ENCODE measurements at places on chromosomes 7 and 10.

DNA sequence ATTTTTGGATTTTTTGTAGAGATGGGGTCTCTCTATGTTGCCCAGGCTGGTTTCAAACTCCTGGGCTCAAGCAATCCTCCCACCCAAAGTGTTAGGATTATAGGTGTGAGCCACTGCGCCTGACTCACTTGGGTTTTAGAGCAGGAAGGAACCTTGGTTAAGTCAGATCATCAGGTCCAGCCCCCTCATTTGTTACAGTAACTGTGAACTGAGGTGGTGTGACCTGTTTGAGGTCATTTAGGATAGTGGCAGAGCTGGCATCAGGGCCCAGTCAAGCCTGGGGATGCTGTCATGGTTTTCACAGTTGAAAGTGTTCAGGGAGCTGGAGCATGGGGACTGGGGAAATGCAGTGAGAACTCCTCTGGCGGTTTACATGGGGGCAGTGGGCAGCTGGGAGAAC is 159.6 kb downstream of the TAX1BP1 start:
- DNase-seq, result peak; percentile 50

DNA sequence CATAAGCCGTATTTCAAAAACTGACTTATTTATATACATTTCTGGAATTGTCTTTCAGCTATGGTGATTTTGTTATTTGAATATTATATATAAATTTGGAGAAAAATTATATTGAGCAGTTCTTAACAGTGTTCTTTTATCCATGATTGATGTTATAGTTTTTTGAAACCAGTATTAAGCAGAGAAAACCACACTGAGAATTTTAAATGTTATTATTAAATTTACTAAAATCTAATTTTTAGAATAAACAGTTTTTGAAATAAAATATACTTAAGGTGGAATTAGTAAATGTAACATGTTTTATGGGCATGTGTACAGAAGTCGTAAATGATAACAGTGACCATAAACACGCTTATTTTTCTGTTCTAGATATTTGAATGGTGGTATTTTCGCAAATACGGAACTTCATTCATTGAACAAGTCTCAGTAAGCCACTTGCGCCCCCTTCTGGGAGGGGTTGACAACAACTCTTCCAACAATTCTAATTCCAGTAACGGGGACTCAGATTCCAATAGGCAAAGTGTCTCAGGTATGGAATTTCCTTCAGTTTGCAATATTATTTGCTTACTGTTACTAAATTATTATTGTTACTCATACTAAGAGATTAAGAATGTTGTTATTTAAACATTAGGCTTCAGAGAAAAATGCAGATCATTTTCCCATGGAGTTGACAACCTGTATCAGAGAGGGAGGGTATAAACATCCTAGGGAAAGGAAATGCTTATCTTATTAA is 166.1 kb downstream of the ST7 start:
- DNase-seq, result peak; percentile 84

DNA sequence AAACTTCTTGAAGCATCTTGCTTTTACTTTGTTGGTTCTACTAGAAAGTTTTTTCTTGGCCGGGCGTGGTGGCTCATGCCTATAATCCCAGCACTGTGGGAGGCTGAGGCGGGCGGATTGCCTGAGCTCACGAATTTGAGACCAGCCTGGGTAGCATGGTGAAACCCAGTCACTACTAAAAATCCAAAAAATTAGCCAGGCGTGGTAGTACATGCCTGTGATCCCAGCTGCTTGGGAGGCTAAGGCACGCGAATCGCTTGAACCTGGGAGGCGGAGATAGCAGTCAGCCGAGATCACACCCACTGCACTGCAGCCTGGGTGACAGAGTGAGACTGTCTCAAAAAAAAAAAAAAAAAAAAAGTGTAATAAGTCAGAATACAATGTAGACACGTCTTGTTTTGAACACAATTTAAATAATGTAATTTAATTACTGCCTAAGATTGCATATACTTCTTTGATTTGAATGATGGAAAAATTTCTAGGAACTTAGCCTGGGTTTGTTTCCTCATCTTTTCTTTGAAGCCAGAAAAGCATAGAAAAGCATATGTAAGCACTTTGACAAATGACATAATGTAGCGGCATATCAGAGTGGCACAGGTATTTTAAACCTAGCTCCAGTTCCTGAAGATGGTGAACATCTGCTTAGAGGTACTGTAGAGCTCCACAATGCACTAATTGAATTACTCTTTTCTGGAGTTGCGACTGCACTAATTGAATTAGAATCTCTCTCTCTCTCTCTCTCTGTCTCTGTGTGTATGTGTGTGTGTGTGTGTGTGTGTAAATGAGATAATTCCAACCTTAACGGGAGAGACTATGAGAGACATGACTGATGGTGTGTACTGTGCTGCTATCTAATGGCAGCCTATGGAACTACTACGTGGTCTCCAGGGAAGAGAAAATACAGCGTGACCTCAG is 87.8 kb downstream of the BTRC start:
- DNase-seq, result peak; percentile 12

GRCh38 chr10:131852823-131853609 is 47.8 kb upstream of the PPP2R2D start:
- DNase-seq, result no peak

DNA sequence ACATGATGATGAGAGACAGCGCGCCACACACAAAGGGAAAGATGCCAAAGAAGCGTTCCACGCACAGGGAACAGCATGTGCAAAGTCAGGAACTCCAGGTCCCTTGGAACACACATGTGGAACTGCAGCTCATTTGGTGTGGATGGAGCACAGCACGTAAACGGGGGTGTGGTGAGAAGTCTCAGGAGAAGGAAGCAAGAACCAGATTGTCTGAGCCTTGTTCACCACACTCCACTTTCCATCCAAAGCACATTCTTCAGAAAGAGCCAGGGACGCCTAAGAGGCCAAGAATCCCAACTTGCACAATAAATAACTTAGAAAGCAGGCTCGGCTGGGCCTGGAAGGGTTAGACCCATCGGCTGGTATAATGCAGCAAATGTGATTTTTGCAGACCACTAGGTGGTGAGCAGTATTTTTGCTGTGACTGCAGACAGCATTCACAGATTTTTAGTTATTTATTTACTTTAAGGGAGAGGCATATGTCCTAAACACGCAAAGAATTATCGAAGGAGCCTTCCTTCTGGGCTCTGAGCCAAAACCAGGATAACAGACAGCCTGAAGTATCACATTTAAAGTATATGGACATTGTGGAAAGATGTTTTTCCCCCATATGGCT is 27.9 kb upstream of the ASCC1 start:
- DNase-seq, result no peak

- DNase-seq, result no peak
These were observed 572.4 kb downstream of the PHTF2 start for GRCh38 chr7:78370936-78371335.

DNA sequence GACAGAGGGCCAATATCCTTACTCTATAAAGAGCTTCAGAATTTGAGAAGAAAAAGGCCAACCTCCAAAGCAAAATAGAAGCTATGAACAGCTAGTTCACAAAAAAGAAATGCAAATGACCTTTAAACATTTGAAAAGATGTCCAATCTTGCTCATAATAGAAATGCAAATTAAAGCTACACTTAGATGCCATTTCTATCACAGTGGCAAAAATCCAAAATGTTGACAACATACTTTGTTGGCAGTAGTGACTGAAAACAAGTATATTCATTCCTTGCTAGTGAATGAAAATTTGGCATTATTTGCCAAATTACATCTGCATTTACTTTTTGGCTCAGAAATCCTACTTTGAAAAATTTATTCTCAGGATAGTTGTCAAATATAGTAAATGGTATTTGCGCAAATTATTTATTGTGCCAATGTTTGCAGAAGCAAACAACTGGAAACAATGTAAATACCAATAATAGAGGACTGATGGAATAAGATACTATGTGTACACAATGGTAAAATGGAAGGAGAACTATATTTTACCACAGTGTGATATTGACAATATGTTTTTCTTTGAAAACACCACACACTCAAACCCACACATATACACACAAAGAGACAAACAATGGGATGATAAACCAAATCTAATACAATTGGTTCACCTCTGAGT is 9.4 kb downstream of the TMEM106B start:
- no peak for DNase-seq

DNA sequence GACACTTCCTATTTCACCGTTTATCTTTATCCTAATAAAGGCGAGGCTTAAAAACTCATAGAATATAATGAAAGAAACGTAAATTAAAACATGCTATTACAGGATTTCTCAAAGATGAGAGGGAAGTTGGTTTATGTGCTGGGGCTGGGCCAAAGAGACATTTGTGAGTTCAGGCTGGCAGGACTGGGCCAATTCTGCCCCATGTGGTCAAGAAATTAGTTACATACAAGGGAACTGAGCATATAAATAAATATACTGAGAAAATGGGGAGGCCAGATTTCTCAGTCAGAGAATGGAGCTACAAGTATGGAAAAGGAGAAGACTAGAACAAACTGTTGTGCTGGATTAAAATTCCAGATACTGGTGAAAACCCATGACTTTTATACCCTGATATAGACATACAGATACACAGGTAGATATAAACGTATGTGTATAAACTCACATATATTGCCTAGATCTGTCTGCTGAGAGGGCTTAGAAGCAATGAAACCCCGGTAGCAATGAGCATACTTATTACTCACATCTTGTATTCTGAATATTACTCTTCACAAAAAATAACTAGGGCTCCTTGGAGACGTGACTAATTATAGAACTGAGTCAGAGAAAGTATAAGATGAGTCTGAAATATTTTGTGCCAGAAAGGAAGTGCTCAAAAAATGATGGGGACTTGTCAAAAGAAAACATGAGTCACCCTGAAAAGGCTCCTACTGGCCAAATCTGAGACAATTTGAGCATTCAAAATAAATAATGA is 155.7 kb upstream of the FGFR2 start:
- DNase-seq, result peak; percentile 11

GRCh38 chr10:72015841-72016240 is 51.6 kb downstream of the CHST3 start:
- no peak for DNase-seq

DNA sequence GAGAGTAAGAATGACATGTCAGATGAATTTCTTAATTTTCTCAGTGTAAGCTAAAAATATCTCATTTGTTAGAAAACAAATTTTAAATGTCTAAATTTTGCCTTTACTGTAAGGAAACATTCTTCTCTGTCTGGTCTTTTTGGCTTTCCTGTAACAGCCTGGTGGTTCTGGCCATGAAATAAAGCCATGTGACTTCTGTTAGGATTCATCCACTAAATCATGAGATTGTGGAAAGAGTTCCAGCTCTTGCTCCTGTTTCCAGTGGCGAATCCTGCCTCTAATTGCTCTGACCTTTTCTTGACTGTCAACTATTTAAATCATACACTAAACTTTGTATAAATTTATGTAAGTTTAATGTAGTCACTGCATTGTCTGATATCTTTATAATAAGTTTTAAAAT is 398.5 kb upstream of the AKR1E2 start:
- no peak for DNase-seq

DNA sequence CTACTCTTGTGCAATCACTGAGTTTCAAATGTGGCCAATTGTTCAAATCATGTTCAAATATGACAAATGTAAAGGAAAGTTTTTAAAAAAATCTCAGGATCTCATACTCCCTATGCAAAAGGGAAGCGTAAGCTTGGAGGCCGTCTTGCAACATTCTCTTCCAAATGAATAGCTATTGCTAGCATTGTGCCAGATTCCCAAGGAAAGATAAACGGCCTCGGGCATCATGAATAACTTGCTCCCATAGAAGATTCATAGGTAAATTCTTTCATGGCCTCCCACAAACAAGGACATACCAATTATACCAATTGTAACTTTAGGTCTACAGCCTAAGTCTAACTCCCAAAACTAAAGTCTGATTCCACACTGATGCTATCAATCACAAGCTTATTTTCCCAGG is 416.9 kb downstream of the THSD7A start:
- no peak for DNase-seq

DNA sequence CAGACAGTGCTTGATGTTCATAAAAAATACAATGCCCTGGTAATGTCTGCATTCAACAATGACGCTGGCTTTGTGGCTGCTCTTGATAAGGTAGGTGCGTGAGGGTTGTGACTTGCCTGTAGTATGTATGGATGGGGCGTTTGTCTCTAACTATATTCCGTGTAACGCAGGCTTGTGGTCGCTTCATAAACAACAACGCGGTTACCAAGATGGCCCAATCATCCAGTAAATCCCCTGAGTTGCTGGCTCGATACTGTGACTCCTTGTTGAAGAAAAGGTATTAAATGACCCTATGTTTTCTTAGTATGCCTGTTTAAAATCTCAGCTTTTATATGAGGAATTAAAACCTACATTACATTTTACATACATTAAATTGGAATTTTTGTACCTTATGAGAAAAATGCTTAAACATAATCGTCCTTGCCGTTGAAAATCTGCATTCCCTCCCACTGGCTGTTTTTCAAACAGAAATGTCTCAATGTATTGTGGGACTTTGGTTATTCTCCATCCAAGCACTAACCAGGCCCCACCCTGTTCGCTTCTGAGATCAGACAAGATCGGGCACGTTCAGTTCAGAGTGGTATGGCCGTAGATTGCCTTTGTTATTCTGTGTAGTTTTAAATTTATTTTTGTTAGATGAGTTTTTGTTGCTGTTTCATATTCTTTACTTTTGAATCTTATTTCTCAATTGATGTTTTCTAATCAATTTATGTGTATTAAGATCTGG is 85.3 kb downstream of the CUL1 start:
- DNase-seq, result no peak

DNA sequence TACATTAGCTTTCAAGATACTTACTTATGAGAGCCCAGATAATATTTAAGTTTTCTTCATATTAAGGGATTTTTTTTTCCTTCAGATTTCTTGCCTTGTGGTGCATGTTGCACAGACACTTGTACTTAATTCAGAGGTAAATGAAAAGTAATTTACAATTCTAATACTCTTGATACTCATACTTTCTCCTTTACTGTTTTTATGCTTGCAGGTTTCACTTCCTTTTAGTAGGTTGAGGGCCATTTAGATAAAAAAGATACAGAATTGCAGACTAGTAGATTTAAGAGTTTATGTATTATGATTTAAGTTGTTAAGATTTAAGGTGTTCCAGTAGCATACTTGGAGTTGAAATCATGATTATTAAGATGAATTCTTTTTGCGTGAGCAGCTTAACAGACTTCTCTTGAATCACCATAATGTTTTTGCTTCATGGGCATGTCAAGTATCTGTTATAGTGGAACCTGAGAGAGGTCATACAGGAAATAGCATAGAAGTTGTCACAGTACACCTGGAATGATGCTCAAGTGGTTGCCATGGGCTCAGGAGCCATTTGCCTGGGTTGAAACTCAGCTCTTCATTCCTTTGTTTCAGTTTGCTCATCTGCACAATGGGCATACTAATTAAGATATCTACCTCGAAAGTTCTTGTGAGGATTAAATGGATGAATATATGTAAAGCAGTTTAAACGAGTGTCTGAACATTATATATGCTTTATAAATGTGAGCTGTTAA is 174.8 kb upstream of the PRPS1L1 start:
- DNase-seq, result no peak

- peak; percentile 20 for DNase-seq
These were observed 36.7 kb downstream of the SPAM1 start for GRCh38 chr7:123961771-123962170.

GRCh38 chr7:12217311-12217710 is 6.2 kb downstream of the TMEM106B start:
- no peak for DNase-seq

Data from activated CD4-positive, alpha-beta T cell treated with anti-CD3 and anti-CD28 coated beads for 48 hours (primary cell).